ENCODE measurements at places on chromosomes 1 and 21. TPM values are rescaled to one million over a fixed set of nuclear protein-coding genes. Genes with fewer than 3 reads are reported as not detected.

Gene PYHIN1
- 0.53 TPM for polyA plus RNA-seq

Gene OR2G3
- not detected for polyA plus RNA-seq

Gene PAX7
- polyA plus RNA-seq, result 53.6 TPM

GRCh38 chr1:50978852-50979781 is 9.1 kb downstream of the CDKN2C start:
- DNase-seq, result no peak

Gene TESK2
- 2.0 TPM for polyA plus RNA-seq

DNA sequence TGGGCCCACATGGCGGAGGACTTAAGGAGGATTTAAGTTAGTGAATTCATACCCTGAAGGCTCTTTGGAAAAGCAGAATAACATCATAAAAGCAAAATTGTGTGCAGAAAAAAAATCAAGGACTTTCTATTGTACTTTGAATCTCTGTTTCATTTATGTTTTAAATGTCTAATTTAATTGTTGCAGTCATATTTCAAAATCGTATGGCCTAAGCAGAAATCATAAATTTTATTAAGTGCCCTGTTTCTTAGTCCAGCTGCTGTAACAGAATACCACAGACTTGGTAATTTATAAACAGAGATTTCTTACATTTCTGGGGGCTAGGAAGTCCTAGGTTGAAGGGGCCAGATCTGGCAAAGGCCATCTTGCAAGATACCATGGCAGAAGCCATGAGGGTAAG is 555.6 kb downstream of the LTN1 start:
- no peak for DNase-seq

DNA sequence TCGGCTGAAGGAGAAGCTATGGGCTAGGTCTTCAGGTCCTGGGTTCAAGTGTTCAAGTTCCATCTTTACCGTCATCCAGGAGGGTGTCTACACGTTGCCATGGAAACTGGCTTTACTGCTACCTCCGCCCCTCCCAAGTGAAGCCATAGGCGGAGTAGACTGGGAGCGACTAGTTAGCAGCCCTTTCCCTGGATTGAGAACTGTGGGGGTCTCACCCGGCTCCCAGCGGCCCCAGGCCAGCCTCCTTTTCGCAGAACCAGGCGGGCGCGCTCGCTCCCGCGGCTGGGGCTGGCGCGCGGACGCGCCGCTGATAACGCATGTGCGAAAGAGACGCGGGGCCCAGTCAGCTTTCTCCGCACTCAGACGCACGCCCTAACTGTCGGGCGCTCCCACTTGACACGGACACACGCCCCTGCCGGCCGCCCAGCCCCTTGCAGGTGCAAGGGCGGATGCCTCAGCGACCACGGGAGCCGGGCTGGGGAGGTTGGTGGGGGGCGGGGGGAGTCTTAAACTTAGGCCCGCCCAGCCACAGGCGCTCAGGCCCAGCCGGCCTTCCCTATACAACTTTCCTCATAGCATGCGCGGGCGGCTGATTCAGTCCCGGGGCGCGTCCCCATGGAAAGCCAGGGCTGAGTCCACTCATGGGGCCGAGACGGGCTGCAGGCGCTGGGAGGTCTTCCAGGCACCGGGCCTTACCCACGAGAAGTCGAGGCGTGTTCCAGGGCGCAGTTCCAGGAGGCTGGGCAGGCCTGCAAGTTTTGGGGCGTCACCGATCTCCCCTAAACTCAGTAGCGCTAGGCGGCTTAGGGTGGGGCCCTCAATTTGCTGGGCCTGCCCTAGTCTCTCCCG is 7.4 kb downstream of the EFNA4 start:
- DNase-seq, result peak; percentile 72

GRCh38 chr1:205287767-205288559 is 33.6 kb downstream of the NUAK2 start:
- peak; percentile 28 for DNase-seq

DNA sequence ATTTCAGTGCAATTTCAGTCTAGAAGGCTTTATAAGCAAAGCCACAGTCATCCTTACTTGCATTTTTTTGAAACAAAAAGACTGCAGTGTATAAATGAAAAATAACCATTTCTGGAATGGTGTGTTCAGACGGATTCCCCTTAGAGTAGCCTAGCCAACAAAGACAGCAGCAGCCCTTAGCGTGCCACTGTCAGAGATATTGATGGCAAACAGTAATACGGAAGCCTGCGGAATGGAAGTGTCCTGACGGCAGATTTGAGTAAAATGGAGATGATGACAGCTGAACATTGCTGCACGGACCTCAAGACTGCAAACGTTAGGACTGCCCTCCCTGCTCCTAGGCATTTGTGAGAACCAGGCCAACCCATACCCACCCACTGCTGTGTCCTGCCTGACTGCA is 54.7 kb downstream of the PDE9A start:
- no peak for DNase-seq

Gene CFHR4
- polyA plus RNA-seq, result not detected

GRCh38 chr1:166197141-166197540 is 30.3 kb upstream of the FAM78B start:
- DNase-seq, result no peak

Gene CLCNKA
- polyA plus RNA-seq, result not detected

- DNase-seq, result no peak
These were observed 119.5 kb downstream of the TBX19 start for GRCh38 chr1:168400139-168400538.

Gene RBM11
- polyA plus RNA-seq, result 0.11 TPM

- no peak for DNase-seq
These were observed 6.6 kb upstream of the TRAF3IP3 start for GRCh38 chr1:209749205-209749604.

Gene S100A3
- 1.2 TPM for polyA plus RNA-seq

- peak; percentile 18 for DNase-seq
These were observed 801 bp downstream of the EPRS1 start for GRCh38 chr1:220045356-220046051.

GRCh38 chr1:160755911-160756848 is 17.1 kb downstream of the SLAMF7 start:
- no peak for DNase-seq

Gene FHAD1
- 0.88 TPM for polyA plus RNA-seq

- DNase-seq, result no peak
These were observed 43.6 kb upstream of the SLC45A1 start for GRCh38 chr1:8274352-8274751.

- DNase-seq, result no peak
These were observed 62.1 kb downstream of the HSD3B1 start for GRCh38 chr1:119569095-119569494.

Gene TMPRSS15
- not detected for polyA plus RNA-seq

Gene LRRC38
- polyA plus RNA-seq, result 77.1 TPM

GRCh38 chr1:235105051-235106043 is 23.3 kb downstream of the TOMM20 start:
- DNase-seq, result no peak

Gene NCSTN
- 99.1 TPM for polyA plus RNA-seq

Gene AK4
- 10.6 TPM for polyA plus RNA-seq

GRCh38 chr1:167904652-167905130 is 9.2 kb downstream of the ADCY10 start:
- DNase-seq, result no peak

Gene SLC45A1
- not detected for polyA plus RNA-seq

DNA sequence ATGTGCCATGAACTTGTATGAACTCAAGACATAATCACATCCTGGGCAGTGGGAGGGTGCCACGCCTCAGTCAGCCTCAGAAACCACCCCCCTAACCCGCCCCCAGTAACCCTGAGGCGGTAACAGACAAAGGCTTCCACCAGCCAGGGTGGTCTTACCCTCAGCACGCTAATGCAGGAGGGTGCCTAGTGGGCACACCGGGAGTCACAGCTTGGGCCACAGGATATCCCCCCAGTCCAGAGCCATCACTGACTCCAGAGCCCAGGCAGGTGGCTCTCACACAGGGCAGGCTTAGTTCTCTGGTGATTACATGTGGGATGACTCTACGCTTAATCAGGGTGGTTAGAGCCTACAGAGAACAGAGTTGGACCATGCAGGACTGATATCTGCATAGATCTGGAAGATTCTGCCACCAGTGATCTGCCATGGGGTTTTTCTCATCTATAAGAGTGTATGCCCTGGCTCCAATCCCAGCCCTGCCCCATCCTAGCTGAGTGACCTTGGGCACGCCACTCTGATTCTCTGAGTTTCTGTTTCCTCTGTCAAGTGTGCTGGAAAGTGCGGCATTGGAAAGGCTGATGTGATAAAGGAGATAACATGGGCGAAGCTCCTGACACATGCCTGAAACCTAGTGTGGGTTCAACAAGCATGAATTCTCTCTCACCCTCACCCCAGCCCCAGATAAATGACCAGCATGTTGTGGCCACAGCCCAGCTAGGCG is 27.3 kb downstream of the OPTC start:
- no peak for DNase-seq

DNA sequence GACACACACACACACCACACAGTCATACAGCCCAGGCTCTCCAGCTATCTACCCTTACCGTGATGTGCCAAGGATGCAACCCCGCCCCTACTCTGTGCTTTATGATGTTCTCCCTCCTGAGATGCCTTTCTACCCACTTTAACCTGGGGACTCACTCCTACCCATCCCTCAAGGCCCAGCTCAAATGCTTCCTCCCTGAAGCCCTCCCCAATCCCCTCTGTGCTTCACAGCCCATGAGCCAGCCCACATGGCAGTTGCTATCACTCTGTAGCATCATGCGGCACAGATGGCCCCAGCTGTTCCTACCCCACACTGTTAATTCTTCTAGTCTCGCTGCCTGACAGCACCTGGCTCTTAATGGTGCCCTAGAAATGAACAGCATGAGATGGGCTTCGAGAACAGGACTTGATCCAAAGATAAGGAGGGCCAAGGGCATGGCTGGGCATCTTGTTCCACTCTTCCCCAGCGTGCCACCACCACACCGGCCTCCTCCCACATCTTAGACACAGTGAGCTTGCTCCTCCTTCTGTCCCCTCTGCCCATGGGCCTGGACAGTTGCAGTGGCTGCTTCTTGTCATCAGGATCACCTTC is 109.8 kb downstream of the GLIS1 start:
- no peak for DNase-seq

Gene DTL
- 6.8 TPM for polyA plus RNA-seq
